ENCODE measurements at places on chromosomes 16 and 17. TPM values are rescaled to one million over a fixed set of nuclear protein-coding genes. Genes with fewer than 3 reads are reported as not detected.
A peak's percentile ranks its signal among the peaks of the same experiment; 100 is the strongest.

CDH3 gene
- 0.23 TPM for total RNA-seq

CLDN6 gene
- total RNA-seq, result not detected

ATXN7L3 gene
- 113 TPM for total RNA-seq

PRSS53 gene
- total RNA-seq, result 5.1 TPM

TOM1L1 gene
- 1.2 TPM for total RNA-seq

CCL5 gene
- total RNA-seq, result 28.9 TPM

JUP gene
- total RNA-seq, result 1.3 TPM

TIGD7 gene
- total RNA-seq, result 3.6 TPM

TLCD2 gene
- total RNA-seq, result 0.30 TPM

- DNase-seq, result no peak
Observed at GRCh38 chr17:72185564-72185963, 64.7 kb downstream of the SOX9 start.

DNA sequence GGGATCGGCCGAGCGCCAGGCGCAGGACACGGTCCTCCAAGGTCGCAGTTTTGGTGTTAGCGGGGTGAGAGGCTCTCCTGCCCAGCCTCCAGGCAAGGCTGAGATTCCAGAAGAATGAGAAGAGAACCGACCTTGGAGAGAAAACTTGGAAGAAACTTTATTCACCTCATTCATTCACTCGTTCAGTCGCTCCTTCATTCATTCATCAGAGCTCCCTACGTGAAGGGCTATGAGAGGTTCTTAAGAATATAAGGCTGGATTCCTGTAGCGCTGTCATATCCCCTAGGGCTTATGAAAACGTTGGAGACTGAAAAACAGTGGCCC, 991 bp upstream of the MYH10 start:
- DNase-seq, result no peak

- peak; percentile 49 for DNase-seq
Observed at GRCh38 chr17:48510761-48511604, 19.8 kb downstream of the HOXB1 start.

- DNase-seq, result no peak
Observed at GRCh38 chr17:55177855-55178217, 86.9 kb upstream of the HLF start.

GRCh38 chr17:2482218-2482617, 29.5 kb downstream of the METTL16 start:
- DNase-seq, result no peak

DNA sequence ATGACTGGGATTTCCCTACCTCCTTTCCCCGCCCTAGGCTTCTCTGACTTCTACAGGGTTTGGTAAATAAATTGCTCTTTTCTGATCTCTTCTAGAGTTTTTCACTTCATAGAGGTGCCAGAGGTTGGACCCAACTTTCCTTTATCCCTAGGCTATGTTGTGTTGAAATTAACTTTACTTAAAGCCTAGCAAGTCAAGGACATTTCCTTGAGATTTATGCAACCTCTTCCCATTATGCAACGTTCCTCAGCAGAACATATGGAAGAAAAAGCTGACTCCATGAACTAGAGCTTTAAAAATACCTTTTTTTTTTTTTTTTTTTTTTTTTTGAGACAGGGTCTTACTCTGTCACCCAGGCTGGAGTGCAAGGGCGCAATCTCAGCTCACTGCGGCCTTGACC, 15.5 kb downstream of the MPO start:
- no peak for DNase-seq

DNA sequence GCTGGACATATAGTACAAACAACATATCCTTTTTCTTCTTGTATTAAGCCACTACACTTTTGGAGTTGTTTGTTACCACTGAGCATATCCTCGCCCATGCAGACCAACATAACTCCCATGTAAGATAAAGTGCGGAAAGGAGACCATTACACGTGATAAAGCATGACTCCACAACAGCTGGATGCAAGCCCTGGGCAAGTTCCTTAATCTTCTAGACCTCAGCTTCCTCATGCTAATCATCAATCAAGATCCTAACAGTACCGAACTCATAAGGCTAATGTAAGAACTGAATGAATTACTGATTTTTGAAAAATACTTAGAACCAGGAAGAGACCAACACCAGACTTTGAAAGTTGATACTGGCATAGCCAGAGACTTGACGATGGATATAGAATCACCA, 47.0 kb upstream of the GSG1L start:
- DNase-seq, result no peak

- DNase-seq, result no peak
Observed at GRCh38 chr16:46873201-46873600, 11.0 kb upstream of the GPT2 start.

DNA sequence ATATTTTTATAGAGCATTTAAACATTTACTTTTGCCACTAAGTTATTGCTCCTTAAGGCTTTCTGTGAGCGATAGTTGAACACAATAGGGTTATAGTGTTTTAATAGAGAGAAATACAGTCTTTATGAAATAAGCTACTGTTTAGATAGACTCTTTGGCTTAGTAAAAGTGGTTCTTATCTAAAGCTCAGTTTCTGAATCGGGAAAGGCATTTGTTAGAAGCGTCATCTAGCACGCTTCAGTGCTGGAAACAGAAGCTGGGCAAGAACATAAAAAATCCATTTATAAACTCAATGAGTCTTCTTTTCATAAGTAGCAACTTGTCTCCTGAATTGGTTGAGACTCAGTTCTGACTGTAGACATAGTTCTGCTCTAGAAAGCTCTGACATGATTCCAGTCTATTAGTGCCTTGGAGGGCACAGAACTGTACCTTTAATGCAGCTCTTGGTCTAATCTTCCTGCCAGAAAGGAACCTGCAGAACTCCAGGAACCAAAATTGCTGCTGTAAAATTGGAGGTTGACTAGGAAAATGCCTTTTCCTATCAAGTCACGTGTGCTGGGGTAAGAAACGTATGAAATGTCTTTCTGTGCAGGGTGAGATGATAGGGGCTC, 55.4 kb upstream of the DNAJA2 start:
- no peak for DNase-seq

GRCh38 chr16:11520442-11520841, 66.3 kb downstream of the LITAF start:
- no peak for DNase-seq

DNA sequence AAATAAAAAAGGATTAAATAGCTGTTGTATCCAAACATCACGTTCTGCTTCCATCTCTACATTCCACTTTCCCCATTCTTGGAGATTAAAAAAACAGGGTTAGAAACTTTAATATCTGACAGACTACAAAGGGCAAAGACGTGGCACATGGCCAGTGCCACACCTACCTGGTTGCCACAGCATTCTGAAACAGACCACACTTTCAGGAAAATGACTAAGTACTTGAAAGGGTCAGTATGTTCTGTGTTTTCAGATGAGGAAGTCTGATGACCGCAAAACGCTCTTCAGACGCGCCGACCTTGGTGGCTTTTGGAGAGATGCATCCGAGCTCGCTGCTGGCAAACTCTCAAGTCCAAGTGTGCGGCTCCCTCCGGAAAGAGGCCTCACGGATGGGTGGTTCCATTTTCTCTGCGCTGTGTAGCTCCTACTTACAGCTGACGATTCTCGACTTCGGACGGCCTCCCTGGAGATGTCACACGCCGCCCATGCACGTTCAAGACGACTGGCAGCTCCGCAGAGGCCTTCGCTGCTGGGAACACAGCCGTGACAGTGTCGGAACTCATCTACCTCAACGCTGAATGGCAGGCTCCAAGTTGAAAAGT, 15.5 kb downstream of the MAP1LC3B start:
- no peak for DNase-seq

GRCh38 chr17:37797206-37797605, 52.3 kb upstream of the HNF1B start:
- no peak for DNase-seq

DNA sequence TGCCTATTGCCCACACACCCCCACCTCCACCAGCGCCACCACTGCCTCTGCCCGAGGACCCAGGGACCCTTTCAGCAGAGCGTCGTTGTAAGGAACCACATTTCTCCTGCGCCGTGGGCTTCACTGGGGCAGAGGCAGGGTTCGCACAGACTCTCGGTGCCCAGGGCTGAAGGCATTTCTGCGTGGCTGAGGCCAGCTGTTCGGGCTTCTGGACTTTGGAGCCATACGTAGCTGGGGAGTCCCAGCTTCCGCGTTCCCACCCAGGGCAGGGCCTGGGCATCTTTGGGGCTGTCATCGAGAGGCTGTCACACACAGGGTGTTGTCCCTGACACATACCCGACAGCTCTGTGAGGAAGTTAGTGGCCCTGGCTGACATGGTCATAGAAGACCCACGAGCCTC, 16.0 kb upstream of the SMIM5 start:
- DNase-seq, result no peak

DNA sequence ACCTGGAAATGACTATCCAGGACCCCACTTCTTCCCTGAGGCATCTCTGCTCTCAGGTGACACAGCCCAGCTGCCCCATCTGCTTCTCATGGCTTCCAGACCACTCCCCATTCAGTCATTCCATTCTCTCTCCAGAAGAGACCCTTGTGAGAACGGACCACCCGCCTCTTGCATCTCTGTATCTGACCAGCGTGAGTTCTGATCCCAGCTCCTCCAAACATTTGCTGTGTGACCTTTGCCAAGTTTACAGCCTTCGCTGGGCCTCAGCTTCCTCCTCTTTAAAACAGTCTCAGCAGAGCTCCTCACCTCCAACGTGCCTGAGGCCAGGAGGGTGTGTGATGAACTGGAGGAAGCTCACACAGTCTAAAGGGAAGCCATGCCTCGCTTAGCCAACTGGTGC, 39.6 kb downstream of the C16orf82 start:
- no peak for DNase-seq

GRCh38 chr17:81737947-81738800, 26.1 kb downstream of the SLC25A10 start:
- no peak for DNase-seq

GRCh38 chr17:55852734-55853133, 101.9 kb downstream of the PCTP start:
- DNase-seq, result no peak
